ENCODE measurements at places on chromosomes 5 and 9. TPM values are rescaled to one million over a fixed set of nuclear protein-coding genes. Genes with fewer than 3 reads are reported as not detected.

GRCh38 chr9:16267281-16268066 lies 603.0 kb downstream of the BNC2 start:
- DNase-seq = peak; percentile 43

Gene PCDHA9
- not detected for total RNA-seq

DNA sequence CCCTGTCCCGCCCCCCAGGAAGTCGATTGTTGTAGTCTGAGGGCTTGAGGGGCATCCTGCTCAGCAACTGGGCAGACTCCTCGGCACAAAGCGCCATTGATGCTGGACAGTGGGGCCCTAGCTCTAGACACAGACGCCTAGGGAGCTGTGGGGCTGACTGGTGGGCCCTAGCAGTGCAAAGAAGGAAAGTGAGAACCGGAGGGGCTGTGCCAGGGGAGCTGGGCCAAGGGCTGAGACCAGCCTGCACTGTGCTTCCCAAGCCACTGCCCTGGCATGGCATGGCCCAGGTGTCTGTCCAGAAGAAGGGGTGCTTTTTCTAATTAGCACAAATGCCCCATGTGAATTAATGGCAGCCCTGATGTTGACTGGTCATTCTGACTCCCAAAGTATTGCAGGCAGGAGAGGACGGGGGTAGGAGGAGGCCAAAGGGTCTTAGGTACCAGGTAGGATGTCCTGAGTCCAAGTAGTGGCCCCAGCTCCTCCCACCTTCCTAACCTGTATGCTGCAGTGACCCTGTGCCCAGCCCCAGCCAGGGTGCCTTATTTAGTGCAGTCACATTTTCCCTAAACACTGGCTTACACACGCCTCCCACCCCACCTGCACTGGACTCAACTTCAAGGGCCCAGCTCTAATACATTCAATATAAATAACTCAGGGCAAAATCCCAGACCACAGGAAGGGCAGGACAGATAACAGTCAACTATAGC lies 15.9 kb downstream of the TCF7 start:
- DNase-seq = no peak

- peak; percentile 77 for DNase-seq
Observed at GRCh38 chr9:37290940-37291485, 131.5 kb upstream of the GRHPR start.

DNA sequence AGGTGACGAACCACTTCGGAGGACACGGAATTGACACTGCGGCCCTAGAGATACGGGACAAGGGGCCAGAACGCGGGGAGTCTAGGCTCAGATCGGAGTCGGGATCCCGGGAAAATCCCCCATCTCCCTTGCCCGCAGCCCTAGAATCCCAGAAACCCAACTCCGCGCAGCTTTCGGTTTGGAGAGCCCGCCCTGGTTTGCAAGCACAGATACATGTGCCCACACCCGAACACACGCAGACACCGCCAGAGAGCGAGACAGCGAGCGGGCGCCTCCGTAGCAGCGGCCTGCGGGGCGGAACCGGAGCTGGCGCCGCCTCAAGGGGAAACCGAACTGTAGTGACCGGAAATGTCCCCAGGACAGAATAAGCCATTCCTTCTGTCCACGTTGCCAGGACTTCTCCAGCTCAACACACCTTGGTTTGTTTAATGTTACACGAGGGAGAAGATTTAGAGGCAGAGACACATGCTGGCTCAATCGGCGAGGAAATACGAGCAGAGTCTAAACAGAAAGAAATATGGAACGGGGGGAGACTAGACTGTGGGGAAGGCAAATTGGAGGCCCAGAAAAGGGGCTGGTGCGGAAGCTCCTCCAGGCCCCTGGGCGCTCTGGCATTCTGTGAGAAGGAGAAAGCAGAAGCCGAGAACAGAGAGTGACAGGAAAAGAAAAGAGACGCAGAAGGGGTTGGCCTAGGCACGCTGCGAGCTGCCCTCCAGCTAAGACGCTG lies 2.9 kb upstream of the PAX5 start:
- DNase-seq = peak; percentile 18

DNA sequence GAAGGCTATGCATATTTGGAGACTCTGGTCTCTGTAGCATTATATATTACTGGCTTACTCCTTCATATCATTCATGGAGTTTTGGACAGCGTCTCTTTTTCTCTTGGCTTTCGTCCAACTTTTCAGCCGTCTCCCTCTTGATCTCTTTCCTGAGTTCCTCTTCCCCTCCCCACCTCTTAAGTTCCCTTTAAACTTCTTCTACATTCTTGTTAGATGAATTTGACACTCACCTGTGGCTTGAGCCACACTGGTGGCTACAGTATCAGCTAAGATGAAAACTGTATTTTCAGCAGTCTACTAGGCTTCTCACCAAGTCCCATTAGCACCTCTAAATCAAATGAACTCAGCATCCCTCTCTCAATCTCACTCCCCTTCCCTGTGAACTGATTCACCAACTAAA lies 128.1 kb downstream of the STARD4 start:
- DNase-seq = peak; percentile 5

Gene SLC6A18
- total RNA-seq = not detected

Gene SPATA31C1
- not detected for total RNA-seq

GRCh38 chr5:17189381-17190036 lies 27.9 kb upstream of the BASP1 start:
- peak; percentile 77 for DNase-seq

Gene MELK
- 74.2 TPM for total RNA-seq

Gene ACOT12
- not detected for total RNA-seq

DNA sequence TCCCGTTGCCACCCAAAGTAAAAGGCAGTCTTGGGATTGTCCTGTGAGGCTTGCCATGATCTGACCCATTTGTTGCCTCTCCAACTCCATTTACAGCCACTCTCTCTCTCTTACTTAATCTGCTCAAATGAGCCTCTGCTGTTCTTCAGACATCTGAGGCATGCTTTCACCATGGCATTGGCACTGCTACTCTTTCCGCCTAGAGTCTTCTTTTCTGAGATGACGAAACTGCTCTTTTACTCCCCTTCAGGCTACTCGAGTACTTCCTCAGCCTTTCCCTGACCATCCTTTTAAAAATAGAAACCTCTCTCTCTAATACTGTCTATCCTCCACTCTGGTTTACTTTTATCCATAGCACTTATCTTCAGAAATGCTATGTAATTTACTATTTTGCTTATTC lies 9.0 kb downstream of the FOCAD start:
- no peak for DNase-seq

Gene LCN1
- total RNA-seq = not detected

DNA sequence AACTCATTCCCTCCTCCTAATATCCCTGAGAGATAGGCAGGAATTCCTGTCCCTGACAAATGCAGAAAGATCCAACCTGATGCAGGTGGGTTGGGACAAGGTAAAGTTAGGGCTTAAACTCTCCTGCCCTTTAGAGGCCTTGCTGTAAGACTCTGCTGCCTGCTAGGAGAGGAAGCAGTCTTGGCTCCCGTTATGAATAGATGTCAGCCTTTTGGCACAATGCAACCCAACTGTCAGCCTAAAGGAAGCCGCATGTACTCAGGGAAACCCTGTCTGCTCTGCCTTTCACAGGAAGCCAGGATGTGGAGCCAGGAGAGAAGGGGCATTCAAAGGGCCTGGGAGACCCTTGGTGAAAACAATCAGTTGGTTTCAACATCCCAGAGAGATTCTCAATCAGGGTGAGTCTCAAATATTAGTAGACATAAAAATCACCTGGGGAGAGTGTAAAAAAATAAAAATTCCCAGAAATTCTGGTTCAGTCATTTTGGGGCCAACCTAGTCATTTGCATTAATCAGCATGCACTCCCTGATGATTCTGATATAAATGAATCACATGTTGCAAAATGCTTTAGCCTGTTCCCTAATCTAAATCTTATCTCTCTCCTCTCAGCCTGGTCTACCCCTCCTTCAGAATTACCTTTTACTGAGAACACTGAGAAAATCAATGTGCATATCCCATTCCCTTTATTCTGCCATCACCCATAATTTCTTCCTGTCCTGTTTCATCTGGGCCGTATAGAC lies 136.2 kb upstream of the TRIM32 start:
- no peak for DNase-seq

Gene GGTA1
- not detected for total RNA-seq

Gene IL13
- not detected for total RNA-seq

GRCh38 chr5:132489871-132490483 lies 596 bp downstream of the IRF1 start:
- DNase-seq = peak; percentile 29

DNA sequence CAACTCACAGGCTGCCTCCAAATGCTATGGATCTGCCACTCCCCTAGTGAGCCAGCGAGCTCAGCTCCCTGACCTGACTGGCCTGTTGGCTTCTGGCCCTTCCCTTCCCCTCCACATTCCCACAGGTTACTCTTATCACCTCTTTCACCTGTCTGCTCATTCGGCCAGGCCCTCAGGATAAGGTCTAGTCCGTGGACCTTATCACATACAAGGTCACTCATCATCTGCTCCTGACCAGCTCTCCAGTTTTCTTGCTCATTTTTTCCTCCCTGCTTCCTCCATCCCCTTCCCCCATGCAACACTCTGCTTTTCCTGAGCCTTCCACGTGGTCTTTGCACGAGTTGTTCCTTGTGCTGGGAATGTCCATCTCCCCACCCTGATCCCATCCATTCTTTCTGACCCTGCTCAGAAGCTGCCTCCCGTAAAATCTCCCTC lies 25.9 kb upstream of the NDST1 start:
- DNase-seq = no peak

DNA sequence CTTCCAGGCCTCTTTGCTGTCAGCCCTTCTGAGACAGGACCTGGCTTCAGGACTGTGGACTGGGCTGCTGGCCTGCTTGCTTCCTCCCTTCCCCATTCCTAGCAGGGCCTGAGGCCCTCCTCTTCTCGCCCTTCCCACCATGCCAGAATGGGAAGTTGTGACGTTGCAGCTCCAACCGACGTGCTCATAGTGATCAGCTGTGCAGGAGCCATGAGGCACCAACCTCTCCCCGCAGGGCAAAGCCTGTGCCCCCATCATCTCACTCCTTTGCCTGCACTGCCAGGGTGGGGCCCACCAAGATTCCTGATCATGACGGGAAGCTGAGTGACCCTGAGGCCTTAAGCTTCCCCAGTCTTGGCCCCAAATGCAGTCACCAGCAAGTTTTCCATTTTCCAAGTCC lies 45.1 kb upstream of the GARNL3 start:
- no peak for DNase-seq

- DNase-seq = no peak
Observed at GRCh38 chr9:14783358-14783757, 60.8 kb upstream of the CER1 start.
